ENCODE measurements at places on chromosomes 1 and 21.

GRCh38 chr1:30726236-30726635 is 2.9 kb upstream of the MATN1 start:
- no peak for DNase-seq

DNA sequence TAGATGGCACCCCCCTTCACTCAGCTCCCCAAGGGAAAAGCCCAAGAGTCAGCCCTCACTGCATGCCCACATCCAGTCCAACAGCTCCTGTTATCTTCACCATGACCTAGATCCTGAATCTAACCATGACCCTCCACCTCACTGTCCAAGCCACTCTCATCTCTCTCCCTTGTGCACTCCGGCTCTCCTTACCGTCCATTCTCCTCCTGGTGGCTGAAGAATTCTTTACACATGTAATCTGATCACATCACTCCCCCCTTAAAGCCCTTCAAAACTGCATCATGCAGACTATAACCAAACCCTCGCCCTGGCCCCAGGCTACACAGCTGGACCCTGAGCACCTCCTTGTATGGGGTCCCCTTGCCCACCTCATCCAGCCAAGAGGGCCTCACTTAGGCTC is 14.0 kb upstream of the PAQR7 start:
- DNase-seq, result no peak

GRCh38 chr1:92848201-92848600 is 16.4 kb downstream of the RPL5 start:
- no peak for DNase-seq

GRCh38 chr1:201042779-201043461 is 19.4 kb upstream of the KIF21B start:
- peak; percentile 45 for DNase-seq

DNA sequence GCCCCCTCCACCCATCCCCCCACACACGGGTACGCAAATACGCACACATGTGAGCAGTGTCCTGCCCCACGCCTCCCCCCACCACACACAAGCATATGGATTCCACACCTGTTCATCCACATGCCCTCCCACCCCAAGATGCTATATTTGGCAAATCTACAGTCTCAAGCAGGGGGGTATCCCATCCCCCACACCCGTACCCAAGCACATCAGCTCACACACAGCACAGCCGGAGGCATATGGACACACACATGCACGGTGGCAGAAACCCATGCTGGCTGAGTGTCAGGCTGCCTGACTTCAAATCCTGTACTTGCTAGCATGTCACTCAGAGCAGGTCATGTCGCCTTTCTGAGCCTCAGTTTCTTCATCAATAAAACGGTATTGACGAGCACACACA is 10.6 kb downstream of the COL16A1 start:
- DNase-seq, result no peak

GRCh38 chr1:216500273-216500967 is 77.2 kb upstream of the USH2A start:
- no peak for DNase-seq

DNA sequence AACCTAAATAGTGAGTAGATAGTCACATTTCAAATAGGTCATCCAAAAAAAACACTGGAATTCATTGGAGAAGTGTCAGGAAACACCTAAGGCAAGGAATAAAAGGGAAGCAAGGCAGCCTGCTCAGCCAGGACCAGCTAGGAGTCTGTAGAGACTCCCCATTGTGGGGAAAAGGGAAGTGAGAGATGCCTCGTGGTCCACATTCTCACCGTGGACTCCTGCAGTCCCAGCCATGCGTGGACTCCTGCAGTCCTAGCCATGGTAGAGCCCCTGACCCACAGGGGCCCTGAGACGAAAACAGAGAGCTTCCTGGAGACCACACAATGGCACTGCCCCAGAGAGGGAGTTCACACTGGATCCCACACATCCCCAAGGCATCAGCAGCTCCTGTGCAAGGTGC is 97.5 kb downstream of the LRIG2 start:
- no peak for DNase-seq

GRCh38 chr1:56511766-56512165 is 67.6 kb downstream of the PLPP3 start:
- DNase-seq, result no peak

- no peak for DNase-seq
Observed at GRCh38 chr1:162159515-162159914, 90.0 kb downstream of the NOS1AP start.

- DNase-seq, result no peak
Observed at GRCh38 chr1:231757101-231757404, 130.5 kb downstream of the DISC1 start.

DNA sequence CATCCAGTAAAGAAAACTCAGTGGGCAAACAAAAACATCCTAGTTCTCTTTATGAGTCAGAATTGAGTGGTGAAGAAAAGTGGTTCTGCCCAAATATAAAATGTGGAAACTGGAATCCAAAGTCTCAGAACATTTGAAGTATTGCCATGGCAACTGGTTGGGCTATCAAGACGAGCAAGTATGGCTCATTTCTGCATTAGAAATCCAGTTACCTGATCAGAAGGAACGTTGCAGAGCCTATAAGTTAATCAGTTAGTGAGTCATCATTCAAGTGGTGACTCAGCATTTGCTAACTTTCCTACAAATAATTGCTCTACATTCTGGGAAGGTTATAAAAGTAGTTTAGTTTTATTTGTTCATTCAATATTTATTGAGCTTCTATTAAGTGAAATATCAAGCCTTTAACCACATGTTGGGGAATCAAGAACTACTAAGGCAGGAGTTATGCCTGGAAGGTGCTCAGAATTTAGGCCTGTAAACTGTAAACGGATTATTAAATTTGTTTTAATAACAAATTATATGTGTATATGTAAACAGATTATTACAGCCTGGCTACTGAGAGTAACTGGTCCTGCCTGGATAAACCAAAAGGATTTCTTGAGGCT is 104.3 kb downstream of the PAPPA2 start:
- DNase-seq, result no peak

GRCh38 chr1:194570476-194570875 is 1384.1 kb upstream of the B3GALT2 start:
- no peak for DNase-seq

GRCh38 chr1:229328598-229329362 is 14.1 kb downstream of the CCSAP start:
- no peak for DNase-seq

DNA sequence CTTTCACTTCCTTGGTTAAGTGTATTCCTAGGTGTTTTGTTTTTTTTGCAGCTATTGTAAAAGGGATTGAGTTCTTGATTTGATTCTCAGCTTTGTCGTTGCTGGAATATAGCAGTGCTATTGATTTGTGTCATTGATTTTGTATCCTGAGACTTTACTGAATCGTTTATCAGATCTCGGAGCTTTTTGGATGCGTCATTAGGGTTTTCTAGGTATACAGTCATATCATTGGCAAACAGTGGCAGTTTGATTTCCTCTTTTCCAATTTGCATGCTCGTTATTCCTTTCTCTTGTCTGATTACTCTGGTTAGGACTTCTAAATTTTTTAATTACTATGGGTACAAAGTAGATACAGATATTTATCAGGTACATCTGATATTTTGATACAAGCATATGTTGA is 75.4 kb downstream of the SLC35A3 start:
- DNase-seq, result no peak

- DNase-seq, result no peak
Observed at GRCh38 chr1:8384088-8384487, 66.2 kb downstream of the SLC45A1 start.

GRCh38 chr1:183879966-183880365 is 75.0 kb downstream of the RGL1 start:
- no peak for DNase-seq

DNA sequence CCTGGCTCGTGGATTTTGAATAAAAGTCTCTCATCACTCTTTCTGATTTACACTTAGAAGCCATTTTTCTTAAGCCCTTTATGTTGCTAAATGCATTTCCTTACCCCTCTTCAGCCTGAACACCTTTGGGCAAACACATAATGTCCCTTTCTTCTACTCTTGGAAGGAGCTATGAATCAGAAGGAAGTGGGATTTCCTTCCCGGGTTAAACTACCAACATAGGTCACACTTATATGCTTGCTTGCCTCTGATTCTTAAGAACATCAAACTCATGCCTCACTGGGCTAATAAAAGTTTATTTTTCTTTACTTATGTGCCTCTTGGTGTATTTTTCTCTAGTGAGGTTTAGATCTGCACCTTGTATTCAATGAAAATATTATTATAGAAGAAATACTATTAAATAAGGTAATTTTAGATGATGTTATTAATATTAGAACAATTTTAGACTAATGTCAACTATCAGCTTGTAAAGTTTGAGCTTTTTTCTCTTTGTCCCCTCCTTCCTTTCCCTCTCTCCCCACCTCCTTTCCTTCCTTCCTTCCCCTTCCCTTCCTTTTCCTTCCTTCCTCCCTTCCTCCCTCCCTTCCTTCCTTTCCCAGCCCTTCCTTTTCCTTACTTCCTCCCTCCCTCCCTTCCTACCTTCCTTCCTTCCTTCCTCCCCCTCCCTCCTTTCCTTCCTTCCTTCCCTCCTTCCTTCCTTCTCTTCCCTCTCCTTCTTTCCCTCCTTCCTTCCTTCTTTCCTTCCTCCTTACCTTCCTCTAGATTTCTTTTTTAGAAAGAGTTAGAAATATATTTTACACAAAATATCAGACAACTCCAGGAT is 66.5 kb upstream of the KCNJ6 start:
- no peak for DNase-seq

GRCh38 chr1:244968471-244968871 is 104.1 kb upstream of the HNRNPU start:
- no peak for DNase-seq

- no peak for DNase-seq
Observed at GRCh38 chr1:204417074-204417997, 5.7 kb upstream of the PPP1R15B start.

GRCh38 chr1:156856282-156856785 is 2.6 kb downstream of the INSRR start:
- no peak for DNase-seq

DNA sequence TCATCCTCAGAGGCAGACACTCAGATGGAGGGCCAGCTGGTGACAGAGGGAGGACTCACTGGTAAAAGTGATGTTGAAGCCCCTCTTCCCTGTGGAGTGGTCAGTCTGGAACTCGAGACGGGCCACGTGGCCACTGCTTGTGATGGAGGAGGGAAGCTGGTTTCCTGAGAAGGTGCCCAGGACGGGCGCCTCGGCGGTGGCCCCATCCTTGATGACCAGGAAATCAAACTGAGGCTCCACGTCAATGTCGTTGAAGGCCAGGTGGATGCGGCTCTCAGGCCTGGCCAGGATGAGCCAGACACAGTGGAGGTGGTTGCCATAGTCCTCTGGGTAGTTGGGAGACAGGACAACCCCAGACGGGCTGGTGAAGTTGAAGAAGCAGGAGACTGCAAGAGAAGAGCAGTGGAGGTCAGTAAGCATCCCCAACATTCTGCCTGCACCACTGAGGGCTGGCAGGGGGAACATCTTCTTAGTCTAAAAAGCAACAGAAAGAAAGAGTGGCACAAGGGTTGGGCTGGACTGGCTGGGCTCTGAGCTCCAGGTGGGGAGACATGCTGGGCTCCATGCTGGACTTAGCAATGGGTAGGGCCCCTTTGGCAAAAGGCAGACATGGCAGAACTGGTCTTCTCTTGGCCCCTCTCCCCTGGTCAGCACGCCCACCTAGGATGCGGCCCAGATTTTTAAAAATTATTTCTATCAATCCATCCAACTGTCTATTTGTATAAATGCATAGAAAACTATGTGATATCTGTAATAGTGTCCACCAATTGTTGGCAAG is 120.5 kb upstream of the HMGB4 start:
- DNase-seq, result no peak

DNA sequence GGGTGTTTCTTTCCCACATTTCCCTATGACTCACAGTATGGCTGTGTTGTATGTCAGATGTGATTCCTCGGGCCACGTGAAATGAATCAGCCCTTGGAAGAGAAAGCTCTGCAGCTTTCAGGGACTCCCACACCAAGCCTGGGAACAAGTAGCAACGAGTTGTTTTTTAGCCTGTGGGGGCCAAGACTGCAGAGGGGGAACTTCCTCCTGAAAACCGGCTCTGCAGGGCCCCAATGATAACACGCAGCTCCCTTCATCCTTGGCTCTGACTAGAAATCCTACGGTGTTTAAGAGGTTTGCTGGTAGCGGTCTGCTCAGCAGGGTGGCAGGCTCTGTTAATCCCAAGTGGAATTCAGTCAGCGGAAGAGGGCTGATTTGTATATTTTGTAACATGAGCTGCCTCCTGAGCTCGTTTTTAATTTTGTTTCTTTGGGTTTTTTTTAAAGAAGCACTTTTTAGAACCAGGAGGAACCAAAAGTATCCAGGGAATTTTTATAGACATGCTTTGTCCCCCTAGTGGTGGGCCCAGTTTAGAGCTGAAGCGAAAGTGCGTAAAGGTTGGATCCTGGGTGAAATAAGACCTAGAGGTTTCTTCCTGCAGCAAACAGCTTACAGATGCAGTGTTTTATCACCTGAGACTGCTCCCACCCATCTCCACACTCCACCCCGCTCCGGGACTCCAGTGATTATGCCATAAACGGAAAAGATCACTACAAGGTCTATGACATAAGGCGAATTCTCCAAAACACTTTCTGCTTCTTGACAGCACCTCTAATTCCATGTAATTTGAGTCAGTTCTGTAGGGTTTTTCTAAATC is 48.8 kb downstream of the LAMC2 start:
- DNase-seq, result no peak

Data from stimulated activated CD8-positive, alpha-beta memory T cell treated with anti-CD3 and anti-CD28 coated beads, Interleukin-7, amount 100 ng/mL, for 1 hour (primary cell).